M059J (cell line): ENCODE measurements at places on chromosomes 5 and 9. TPM values are rescaled to one million over a fixed set of nuclear protein-coding genes. Genes with fewer than 3 reads are reported as not detected.

DNA sequence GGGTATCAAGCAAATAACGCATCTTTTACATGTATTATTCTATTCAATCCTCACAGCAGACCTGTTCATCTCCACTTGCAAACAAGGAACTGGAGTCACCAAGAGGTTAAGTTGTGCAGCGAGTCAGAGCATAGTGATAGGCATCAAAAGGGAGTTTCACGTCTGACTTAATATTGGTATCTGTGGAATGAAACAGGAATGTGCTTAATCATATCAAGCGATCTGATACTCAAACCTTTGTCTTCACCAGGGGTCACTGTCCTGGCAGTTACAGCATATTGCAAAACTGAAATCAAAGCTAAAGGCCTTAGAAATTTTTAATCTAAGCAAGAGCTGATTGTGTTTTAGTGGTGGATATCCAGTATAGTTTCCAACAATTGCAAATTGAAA lies 271.6 kb downstream of the PLK2 start:
- peak; percentile 94 for DNase-seq

The PRLR gene
- total RNA-seq = 0.96 TPM in 2 replicates

DNA sequence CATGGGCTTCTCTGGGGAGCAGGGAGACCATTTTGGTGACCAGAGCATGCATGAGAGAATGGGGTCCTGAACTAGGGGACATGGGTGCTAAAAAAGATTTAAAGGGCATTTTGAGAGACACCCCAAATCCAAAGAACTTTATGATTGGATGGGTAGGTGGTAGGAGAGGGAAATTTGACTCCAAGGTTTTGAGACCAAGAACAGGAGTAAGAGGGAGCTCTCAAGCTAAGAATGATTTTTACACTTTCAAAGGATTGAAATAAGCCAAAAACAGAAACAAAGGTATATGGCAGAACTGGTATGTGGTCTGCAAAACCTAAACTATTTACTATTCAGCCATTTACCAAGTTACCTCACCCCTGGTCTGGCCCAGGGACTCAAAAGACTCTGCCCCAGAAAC lies 318.2 kb upstream of the CLINT1 start:
- DNase-seq = no peak

GRCh38 chr5:68444048-68444447 lies 228.5 kb downstream of the PIK3R1 start:
- DNase-seq = no peak

The PCDHA9 gene
- total RNA-seq = not detected in 2 replicates

- peak; percentile 50 for DNase-seq
Observed at GRCh38 chr5:149581192-149581861, at the start of gene ARHGEF37. TSS of gene ARHGEF37 (plus strand) at chr5:149581498. CDS start at chr5:149597770, 16,272 bp downstream.
